ENCODE measurements at places on chromosomes 6 and 20.

DNA sequence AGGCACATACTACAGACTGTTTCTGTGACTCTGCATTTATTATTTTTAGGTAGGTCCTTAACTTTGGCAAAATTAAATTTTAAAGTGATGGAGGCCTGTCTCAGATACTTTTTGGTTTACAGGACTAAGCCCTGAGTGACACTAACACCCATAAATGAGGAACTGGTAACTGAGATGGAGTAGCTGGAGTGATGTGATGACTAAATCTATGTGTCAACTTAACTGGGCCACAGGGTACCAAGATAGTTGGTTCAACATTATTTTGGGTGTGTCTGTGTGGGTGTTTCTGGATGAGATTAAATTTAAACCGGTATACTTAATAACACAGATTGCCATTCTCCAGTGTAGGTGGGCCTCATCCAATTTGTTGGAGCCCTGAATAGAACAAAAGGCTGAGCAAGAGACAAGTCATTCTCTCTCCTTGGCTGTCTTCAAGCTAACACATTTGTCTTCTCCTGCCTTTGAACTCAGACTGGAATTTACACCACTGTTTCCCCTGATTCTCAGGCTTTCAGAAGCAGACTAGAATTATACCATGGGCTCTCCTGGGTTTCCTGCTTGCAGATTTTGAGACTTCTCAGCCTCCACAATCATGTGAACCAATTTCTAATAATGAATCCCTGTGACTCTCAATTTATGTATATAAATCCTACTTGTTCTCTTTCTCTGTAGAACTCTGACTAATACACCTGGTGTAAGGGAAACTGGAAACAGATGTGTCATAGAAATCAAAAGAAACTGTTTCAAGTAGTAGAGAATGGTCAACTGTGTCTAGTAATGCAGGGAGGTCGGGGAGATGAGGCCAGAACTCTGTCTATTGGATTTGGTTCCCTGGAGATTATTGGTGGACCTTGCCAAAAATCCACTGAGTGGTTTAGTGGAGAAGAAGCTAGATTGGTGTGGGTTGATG is 579.2 kb downstream of the EPM2A start:
- no peak for DNase-seq

- no peak for DNase-seq
Observed at GRCh38 chr20:62458275-62459251, 17.2 kb downstream of the GATA5 start.

GRCh38 chr6:93048381-93048780 is 371.0 kb downstream of the EPHA7 start:
- no peak for DNase-seq

GRCh38 chr20:35699957-35700624 is 886 bp downstream of the ROMO1 start:
- DNase-seq: no peak

- no peak for DNase-seq
Observed at GRCh38 chr6:17688481-17688880, 18.2 kb downstream of the NUP153 start.

All from cortex of kidney (tissue), 1 donor.